ENCODE measurements at places on chromosomes 4 and X. TPM values are rescaled to one million over a fixed set of nuclear protein-coding genes. Genes with fewer than 3 reads are reported as not detected.
A peak's percentile ranks its signal among the peaks of the same experiment; 100 is the strongest.

GRCh38 chr4:2212831-2213230, 29.1 kb downstream of the HAUS3 start:
- no peak for DNase-seq
- no peaks in the 10 kb centered on the region for H3K4me1 ChIP-seq
- no peaks in the 10 kb centered on the region for H3K27me3 ChIP-seq
- H3K36me3 ChIP-seq: no peaks in the 10 kb centered on the region

GRCh38 chr4:85557016-85557901, 82.3 kb downstream of the ARHGAP24 start:
- H3K4me1 ChIP-seq: peaks cover 5% of the 10 kb centered on the region
- H3K27me3 ChIP-seq: no peaks in the 10 kb centered on the region
- no peak overlapping the region for H3K27ac ChIP-seq
- H3K36me3 ChIP-seq: no peaks in the 10 kb centered on the region
- DNase-seq: no peak

- H3K4me1 ChIP-seq: no peaks in the 10 kb centered on the region
- no peaks in the 10 kb centered on the region for H3K36me3 ChIP-seq
- no peak for DNase-seq
- no peaks in the 10 kb centered on the region for H3K27me3 ChIP-seq
Measured at GRCh38 chr4:189861101-189861500, 79.6 kb upstream of the FRG1 start.

- no peak for DNase-seq
- no peaks in the 10 kb centered on the region for H3K36me3 ChIP-seq
- no peak overlapping the region for H3K4me3 ChIP-seq
- H3K27ac ChIP-seq: no peak overlapping the region
- H3K27me3 ChIP-seq: peaks cover 2% of the 10 kb centered on the region
Measured at GRCh38 chrX:100264200-100264599, 145.9 kb downstream of the PCDH19 start.

DNA sequence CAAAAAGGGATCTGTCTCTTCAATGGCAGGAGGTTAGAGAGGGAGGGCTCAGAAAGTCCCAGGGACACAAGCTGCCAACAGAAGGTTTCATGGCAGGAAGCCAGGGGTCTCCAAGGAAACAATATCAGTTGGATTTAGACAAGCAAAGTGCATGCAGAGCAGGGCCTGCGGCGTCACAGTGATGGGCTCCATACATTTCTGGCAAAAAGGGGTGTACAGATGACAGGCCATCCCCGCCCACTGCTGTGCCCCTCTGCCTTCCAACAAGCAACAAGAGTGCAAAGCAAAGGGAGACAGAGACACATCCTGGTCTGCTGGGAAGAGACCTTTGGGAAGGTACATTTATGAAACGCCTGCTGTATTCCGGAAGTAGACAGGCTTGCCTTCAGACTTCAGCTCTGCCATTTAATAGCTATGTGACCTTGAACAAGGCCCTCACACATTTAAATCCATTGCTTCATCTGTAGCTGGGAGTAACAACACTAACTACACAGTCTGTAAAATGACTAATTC, 121.2 kb downstream of the AFAP1 start:
- H3K4me1 ChIP-seq: peaks cover 59% of the 10 kb centered on the region
- DNase-seq: peak; percentile 74
- H3K27ac ChIP-seq: peak overlapping the region; percentile 31

- H3K4me1 ChIP-seq: no peaks in the 10 kb centered on the region
- H3K4me3 ChIP-seq: no peak overlapping the region
- H3K27ac ChIP-seq: no peak overlapping the region
- H3K36me3 ChIP-seq: no peaks in the 10 kb centered on the region
- no peaks in the 10 kb centered on the region for H3K27me3 ChIP-seq
Measured at GRCh38 chrX:11640089-11640488, 25.6 kb downstream of the ARHGAP6 start.

DNA sequence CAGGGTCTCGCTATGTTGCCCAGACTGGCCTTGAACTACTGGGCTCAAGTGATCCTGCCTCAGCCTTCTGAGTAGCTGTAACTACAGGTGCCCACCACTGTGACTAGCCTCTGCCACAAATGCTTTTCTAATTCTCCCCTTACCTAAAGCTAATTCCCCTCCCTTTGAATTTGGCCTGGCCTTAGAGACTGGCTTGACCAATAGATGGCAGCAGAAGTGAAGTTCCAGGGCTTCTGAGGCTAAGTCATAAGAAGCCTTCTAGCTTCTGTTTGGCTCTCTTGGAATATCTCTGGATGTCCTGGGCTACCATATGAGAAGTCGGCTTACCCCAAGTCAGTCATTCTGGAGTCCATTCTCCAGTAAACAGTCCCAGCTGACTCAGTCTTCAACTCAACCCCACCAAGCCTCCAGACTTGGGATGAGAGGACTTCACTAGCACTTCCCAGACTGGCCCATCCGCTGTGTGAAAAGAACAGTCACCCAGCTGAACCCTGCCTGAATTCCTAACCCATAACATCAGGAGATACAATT, 61.0 kb downstream of the HPRT1 start:
- peak; percentile 69 for DNase-seq
- H3K4me3 ChIP-seq: no peak overlapping the region
- H3K27ac ChIP-seq: no peak overlapping the region
- peaks cover 2% of the 10 kb centered on the region for H3K27me3 ChIP-seq
- no peaks in the 10 kb centered on the region for H3K4me1 ChIP-seq
- H3K36me3 ChIP-seq: no peaks in the 10 kb centered on the region

- DNase-seq: peak; percentile 5
- no peak overlapping the region for H3K4me3 ChIP-seq
- H3K36me3 ChIP-seq: no peaks in the 10 kb centered on the region
- H3K4me1 ChIP-seq: no peaks in the 10 kb centered on the region
Measured at GRCh38 chr4:83905952-83906351, 370.0 kb downstream of the GPAT3 start.

Gene EREG
- under 0.01 TPM for total RNA-seq

Gene APLN
- 5.7 TPM for total RNA-seq

Gene CTBP1
- total RNA-seq: 81.9 TPM

Gene GPRASP1
- total RNA-seq: 11.7 TPM
